Stimulated activated CD8-positive, alpha-beta memory T cell treated with anti-CD3 and anti-CD28 coated beads, Interleukin-4, amount 100 ng/mL, for 1 hour (primary cell): ENCODE measurements at places on chromosomes 1 and 21.

GRCh38 chr1:60502506-60502905, 428.9 kb upstream of the C1orf87 start:
- no peak for DNase-seq

DNA sequence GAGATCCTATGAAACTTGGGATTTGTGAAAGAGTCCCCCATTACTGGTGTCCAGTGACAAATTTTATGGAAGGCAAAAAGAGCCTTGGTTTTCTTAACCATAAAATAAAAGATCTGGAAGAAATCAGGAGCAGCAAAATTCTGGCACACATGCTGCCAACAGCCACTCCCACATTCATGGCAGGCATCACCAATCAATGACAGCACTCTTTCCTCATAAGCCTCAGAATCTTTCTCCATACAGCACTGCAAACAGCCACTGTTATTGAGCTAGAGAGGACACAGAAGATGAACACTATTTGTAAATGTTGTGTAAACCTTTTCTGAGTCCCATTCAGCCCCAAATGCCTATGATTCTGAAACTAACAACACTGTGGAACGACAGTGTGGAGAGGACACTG, 162.2 kb downstream of the RRAGC start:
- DNase-seq, result no peak

- DNase-seq, result no peak
Measured at GRCh38 chr1:41935226-41935625, 16.5 kb upstream of the HIVEP3 start.

GRCh38 chr1:24545662-24546061, 10.2 kb upstream of the NCMAP start:
- DNase-seq, result no peak
